ENCODE measurements at places on chromosomes 5 and 9.

- DNase-seq, result no peak
- no peaks in the 10 kb centered on the region for H3K4me1 ChIP-seq
- H3K36me3 ChIP-seq, result no peaks in the 10 kb centered on the region
- no peaks in the 10 kb centered on the region for H3K27me3 ChIP-seq
These were observed 295.9 kb downstream of the CEMIP2 start for GRCh38 chr9:71472400-71472799.

- H3K27me3 ChIP-seq, result no peaks in the 10 kb centered on the region
- no peak overlapping the region for H3K27ac ChIP-seq
- no peak for DNase-seq
- no peaks in the 10 kb centered on the region for H3K36me3 ChIP-seq
- no peaks in the 10 kb centered on the region for H3K4me1 ChIP-seq
- no peak overlapping the region for H3K4me3 ChIP-seq
These were observed 22.6 kb downstream of the PTPN3 start for GRCh38 chr9:109475526-109475925.

GRCh38 chr5:158007336-158007735 lies 148.4 kb upstream of the CLINT1 start:
- H3K4me1 ChIP-seq, result peaks cover 4% of the 10 kb centered on the region
- H3K27ac ChIP-seq, result no peak overlapping the region
- no peak for DNase-seq
- H3K36me3 ChIP-seq, result no peaks in the 10 kb centered on the region
- no peak overlapping the region for H3K4me3 ChIP-seq

- H3K36me3 ChIP-seq, result peaks cover 44% of the 10 kb centered on the region
- H3K27me3 ChIP-seq, result no peaks in the 10 kb centered on the region
- no peaks in the 10 kb centered on the region for H3K4me1 ChIP-seq
- H3K4me3 ChIP-seq, result no peak overlapping the region
These were observed 10.4 kb downstream of the UIMC1 start for GRCh38 chr5:176995896-176996767.

GRCh38 chr9:14391620-14392019 lies 77.7 kb upstream of the NFIB start:
- H3K4me1 ChIP-seq, result no peaks in the 10 kb centered on the region
- no peak for DNase-seq
- H3K27me3 ChIP-seq, result no peaks in the 10 kb centered on the region
- no peaks in the 10 kb centered on the region for H3K36me3 ChIP-seq
- no peak overlapping the region for H3K27ac ChIP-seq
- no peak overlapping the region for H3K4me3 ChIP-seq

GRCh38 chr5:153753645-153754432 lies 263.4 kb downstream of the GRIA1 start:
- no peak overlapping the region for H3K4me3 ChIP-seq
- H3K27ac ChIP-seq, result no peak overlapping the region
- H3K27me3 ChIP-seq, result no peaks in the 10 kb centered on the region
- H3K4me1 ChIP-seq, result no peaks in the 10 kb centered on the region
- no peaks in the 10 kb centered on the region for H3K36me3 ChIP-seq

- H3K36me3 ChIP-seq, result no peaks in the 10 kb centered on the region
- DNase-seq, result no peak
- no peaks in the 10 kb centered on the region for H3K4me1 ChIP-seq
These were observed 57.1 kb upstream of the CER1 start for GRCh38 chr9:14779566-14780022.

DNA sequence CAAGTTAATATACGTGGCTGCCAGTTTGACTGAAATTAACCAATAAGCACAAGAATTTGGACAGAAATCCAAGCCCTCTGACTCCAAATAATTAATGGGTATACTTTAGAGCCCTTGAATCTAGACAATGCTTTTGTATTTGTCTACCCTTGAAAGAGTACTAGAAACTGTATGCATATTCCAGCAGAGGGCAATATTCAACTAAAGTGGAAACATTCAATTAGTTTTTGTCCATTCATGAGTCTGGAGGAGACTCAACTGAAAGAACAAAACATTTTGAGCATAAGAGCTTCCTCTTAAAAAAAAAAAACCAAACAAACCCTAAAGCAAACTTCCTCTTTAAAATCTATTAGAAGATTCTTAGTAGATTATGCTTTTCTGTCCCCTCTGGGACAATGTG lies 157.8 kb downstream of the ARHGEF28 start:
- H3K36me3 ChIP-seq, result no peaks in the 10 kb centered on the region
- H3K4me1 ChIP-seq, result no peaks in the 10 kb centered on the region
- H3K27ac ChIP-seq, result no peak overlapping the region
- H3K4me3 ChIP-seq, result no peak overlapping the region
- no peak for DNase-seq
- H3K27me3 ChIP-seq, result no peaks in the 10 kb centered on the region

DNA sequence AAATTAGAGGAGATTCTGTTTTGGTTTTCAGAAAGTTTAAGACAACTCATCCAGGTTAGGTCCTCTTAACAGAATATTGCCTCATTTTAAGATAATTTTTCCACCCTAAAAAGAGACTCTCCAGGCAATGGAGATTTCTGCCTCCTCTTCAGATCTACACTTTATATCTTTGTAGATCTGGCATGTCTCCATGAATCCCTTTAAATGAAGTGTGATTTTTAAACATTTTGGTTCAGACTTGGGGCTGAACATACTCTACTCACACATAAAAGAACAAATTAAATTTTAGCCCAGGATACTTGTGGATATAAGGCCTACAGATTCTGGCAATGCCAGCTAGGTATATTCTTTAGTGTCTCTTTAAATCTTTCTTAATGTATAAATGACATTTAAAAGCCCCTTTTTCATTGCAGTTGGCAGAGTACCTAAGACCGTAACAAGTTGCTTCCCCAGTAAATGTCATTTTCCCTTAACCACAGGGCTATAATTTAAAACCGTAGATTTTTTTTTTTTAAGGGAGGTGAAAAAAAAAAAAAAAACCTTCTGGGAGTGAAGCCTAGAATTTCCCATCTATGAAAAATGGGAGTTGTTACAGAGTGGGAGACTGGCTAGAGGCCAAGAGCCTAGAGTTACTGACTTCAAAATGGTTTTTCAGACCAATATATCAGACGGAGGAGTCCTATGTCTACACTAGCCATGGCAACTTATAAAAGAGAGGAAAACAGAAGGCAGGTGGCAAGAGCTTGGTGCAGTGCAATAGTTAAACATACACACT lies 207.8 kb upstream of the TARS1 start:
- H3K36me3 ChIP-seq, result no peaks in the 10 kb centered on the region
- H3K4me1 ChIP-seq, result no peaks in the 10 kb centered on the region
- DNase-seq, result no peak
- no peak overlapping the region for H3K4me3 ChIP-seq

- DNase-seq, result no peak
- no peaks in the 10 kb centered on the region for H3K4me1 ChIP-seq
- no peaks in the 10 kb centered on the region for H3K36me3 ChIP-seq
- H3K27me3 ChIP-seq, result no peaks in the 10 kb centered on the region
These were observed 605.3 kb upstream of the RIOK2 start for GRCh38 chr5:97788369-97788768.

Measured in H9 (cell line).